ENCODE measurements at places on chromosomes 2 and 18.

- no peak for DNase-seq
Measured at GRCh38 chr18:79903787-79904356, 47.6 kb downstream of the SLC66A2 start.

DNA sequence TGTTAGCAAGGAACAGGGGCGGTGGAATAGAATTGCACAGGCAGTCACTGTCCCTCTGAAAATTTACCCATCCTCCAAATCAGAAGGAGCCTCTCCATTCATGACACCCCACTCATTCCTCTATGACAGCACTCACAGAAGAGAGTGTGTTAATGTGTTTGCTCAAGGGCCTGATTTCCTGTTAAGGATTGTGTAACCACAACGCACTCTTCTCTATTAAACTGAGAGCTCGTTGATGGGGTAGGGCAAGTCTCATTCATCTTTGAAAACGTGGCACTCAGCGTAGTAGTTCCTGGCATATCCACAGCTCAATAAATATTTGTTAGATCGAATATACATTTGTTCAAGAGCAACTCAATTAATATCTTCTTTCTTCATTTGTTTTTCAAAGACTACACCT, 106.4 kb downstream of the VAPA start:
- DNase-seq, result no peak

DNA sequence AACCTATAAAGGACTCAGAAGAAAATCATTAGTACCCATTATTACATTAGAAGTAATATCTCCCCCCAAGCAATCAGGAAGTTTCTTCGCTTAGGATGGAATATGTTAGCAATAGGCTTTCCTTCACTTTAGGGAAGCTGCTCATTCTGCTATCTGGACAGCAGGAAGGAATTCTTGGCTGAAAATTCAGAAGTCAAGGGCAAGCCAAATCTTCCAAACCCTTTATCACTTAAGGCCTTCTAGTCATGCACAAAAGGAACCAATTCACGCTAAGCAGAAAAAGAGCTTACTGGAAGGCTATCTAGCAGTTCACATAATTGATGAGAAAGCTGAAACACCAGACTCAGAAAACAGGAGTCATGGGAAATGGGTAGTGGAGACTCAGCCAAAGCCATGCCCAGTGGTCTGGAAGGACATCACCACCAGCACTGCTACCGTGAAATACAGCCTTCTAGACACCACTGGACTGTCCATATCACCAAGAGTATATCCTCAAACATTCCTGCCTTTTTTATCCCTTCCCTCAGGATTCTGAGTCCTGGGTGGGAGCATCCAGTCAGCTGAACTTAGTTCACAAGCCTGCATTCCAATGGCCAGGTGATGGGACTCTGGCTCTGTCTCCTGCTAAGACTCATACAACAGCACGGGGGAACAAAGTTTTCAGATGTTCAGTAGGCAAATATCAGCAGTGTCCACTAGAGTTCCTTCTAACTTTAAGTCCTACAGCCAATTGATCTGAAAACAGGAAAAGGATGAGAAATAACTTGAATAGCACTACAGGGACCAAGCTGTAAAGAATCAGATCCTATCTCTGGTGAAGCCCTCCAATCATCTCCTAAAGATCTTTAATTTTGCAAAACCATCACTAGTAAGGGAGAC, 14.8 kb upstream of the ADAM17 start:
- DNase-seq, result no peak

- DNase-seq, result no peak
Measured at GRCh38 chr2:156748221-156748620, 312.0 kb downstream of the GPD2 start.

GRCh38 chr2:41711736-41712135, 336.1 kb upstream of the PKDCC start:
- no peak for DNase-seq

GRCh38 chr18:9914584-9915290, 921 bp downstream of the VAPA start:
- peak; percentile 81 for DNase-seq

- no peak for DNase-seq
Measured at GRCh38 chr2:169294001-169294675, 68.2 kb downstream of the LRP2 start.

DNA sequence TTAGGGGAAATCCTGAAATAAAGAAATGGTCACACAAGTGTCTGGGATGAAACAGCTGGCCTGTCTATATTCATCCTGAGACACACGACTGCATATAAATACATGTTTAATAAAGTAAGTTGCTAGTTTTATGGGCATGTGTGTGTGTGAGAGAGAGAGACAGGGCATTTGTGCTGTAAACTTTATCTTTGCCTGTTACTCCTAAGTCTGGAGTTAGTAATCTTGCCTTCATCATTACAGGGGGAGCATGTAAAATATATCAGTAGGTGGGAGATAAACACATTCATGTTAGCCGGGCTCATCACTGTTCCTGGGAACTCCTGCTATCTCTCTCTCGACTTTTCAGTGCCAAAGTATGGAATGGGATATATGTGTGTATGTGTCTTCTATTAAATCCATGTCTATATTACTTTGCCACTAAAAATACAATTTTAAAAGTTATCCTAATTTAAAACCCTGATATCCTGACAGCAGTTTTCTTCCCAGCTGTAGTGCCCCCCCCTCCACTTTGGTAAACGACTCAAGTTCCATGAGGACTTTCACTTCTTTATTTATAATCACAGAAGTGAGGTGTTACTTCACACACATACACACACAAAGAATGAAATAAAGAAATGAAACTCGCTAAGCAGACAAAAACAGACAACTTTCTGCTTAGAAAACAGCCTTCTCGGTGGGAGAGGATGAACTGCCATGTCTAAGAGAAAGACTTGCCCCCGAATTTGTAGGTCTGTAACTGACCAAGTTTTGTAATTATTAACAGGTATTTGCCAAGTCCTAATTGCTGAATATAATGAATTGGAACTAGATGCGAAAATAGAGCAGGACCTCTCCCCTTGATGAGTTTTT, 947 bp downstream of the ZEB2 start:
- DNase-seq, result no peak

DNA sequence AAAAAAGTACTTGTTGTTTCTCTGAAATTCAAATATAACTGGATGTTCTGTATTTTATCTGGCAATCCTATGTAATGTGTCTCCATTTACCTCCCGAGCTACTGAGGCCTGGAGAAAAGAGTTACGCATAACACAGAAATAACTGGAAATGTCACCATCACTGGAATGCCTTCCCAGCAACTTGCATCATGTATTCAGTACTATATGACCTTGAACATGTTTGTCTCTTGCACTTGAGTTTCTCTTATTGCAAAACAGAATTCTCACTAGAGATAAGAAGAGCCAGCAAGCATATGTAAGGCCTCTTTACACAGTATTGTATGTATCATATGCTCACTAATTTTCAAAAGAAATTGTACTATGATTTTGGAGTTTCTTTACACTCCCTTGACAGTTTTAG, 99.6 kb upstream of the CTAGE1 start:
- no peak for DNase-seq

GRCh38 chr2:19185086-19185485, 173.3 kb downstream of the OSR1 start:
- DNase-seq, result no peak

DNA sequence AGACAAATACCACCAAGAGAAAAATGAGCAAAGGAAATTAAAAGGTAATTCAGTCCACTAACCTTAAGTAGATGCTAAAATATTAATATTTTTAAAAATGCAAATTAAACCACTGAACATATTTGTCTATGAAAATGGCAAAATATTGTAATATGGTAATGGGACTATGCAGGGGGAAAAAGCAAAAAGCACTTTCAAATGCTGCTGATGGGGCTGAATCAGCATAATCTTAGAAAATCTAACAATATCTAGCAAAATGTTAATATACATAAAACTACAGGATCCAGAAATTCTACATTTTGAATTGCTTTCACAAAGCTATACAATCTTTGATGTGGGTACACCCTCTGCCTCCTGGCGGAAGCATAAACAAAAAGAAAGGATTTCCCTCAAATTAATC, 86.9 kb upstream of the DTNB start:
- no peak for DNase-seq

DNA sequence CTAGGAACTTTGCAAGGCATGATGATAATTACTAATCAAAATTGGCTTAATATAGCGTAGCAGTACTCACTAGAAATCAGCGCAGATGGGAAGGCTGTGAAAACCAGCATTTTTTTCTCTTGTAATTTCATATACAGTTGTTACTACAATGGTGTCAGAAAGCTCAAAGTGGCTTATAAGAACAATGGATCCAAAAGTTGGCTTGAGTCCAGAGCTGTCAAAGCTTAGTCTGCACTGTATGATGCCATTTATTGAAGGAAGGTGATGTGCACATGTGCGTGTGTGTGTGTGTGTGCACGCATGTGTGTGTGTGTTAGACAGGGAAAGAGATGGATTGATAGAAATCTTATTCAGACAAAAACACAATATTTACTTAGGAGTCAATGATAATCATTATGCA, 341.3 kb downstream of the TGIF1 start:
- no peak for DNase-seq

- DNase-seq, result no peak
Measured at GRCh38 chr18:39591649-39592048, 2026.1 kb upstream of the CELF4 start.

DNA sequence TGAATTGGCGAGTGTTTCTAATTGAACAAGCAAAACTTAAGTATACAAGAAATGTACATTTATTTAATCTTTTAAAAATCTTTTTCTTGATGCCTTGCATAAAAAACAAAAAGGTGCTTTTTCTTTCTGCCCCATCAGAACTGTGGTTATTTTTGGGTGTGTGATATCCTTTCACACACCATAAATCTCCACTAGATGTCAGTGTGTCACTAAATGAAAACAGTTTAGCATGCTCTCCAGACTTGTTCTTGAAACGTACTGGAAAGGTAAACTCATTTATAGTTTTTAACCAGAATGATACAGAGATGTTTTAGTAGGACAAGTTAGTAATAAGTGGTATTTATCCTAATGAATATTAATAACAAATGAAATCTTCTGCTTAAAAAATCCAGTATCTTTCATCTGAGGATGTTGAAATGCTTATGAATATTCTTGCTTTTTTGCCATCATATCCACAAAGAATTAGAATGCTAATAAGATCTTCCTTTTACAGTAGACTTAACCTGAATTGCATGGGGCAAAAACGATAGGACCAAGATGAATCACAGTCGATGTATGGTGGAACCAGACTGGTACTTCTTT, 96.8 kb downstream of the UBE2E3 start:
- DNase-seq, result no peak

DNA sequence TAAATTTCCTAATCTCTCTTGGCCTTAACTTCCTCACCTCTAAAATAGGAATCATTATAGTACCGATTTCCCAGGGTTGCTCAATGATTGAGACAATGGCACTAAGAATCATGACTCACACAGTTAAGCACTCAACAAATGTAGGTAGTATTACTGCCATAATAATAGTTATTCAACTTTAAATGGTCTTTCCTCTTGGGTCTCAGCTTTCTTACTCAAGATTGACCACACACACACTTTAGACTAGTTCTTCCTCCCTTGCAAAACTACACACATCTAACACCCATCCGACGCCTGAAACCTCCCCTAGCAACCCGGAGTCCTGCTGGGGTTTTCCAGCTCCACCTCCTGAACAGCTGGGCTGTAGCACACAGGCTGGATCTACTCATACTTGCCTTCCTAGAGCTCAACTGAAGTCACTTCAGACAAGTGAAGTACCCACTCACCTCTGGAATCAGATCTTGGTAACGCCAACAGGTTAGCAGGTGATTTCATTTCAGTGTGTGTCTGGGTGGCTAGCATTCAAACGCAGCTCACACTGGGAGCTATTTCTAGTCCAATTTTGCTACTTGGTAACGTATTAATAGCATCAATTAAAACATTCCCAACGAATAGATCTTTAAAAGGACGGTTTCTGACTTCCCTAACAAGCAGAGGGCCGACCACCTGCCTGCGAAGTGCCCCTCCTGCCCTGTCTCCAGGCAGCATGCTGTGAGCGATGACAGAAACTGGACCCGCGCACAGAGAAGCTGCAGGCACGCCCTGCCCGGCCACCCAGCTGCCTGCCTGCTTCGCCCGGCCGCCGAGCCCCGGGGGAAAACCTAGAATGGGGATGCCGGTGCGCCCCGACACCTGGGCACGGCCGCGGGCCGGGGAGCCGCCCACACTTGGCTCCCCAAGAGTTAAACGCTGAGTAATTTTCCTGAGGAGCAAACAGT, 1.1 kb downstream of the UXS1 start:
- peak; percentile 59 for DNase-seq

DNA sequence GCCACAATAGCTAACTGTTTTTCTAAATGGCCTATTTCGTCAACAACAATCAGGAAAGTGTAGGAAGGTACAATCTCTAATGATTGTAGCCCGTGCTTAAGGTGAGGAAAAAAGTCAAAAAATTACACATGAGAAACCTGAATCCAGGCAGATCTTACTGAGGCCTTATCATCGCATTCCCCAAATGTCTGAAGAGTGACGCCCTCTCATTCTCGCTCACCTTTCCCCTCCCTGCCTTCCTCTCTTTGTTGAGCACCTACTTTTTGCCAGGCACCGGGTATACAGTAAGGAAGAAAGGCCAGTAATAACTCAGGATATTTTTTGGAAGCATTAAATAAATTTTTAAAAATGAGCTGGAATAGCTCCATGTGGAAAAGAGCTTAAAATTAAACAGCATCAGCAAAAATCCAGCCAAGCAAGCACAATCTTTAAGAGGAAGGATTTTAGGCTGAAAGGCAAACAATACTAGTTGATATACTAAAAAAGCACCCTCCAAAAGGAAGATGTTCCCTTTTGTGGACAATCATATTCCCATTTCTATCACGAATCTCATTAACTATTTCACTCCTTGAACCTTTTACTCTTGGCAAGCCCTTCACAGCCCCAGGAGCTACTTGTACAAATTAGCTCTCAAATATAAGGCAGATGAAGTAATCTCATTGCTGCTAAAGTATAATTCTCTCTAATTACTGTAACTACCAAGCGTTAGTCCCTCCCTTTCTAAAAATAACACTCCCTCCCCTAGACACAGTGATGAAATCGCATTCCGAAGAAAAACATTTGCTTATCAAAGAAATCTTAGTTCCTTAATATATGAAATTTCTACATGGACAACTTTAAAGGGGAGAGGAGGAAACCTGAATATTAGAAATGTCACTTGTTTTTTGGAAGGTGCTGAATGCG, 40.0 kb downstream of the STAT1 start:
- no peak for DNase-seq

GRCh38 chr18:45168866-45169600, 446.2 kb upstream of the SLC14A2 start:
- no peak for DNase-seq

GRCh38 chr2:213089438-213089837, 62.0 kb downstream of the IKZF2 start:
- no peak for DNase-seq

GRCh38 chr2:229775614-229776313, 61.4 kb upstream of the DNER start:
- no peak for DNase-seq

GRCh38 chr2:135744760-135745314, 3.2 kb downstream of the UBXN4 start:
- no peak for DNase-seq

Data from activated naive CD4-positive, alpha-beta T cell treated with anti-CD3 and anti-CD28 coated beads, Interleukin-2, amount 10 ng/mL, durations not matched to agents 7 days and 5 days (primary cell).